ENCODE measurements at places on chromosomes 7 and 10. TPM values are rescaled to one million over a fixed set of nuclear protein-coding genes. Genes with fewer than 3 reads are reported as not detected.

DNA sequence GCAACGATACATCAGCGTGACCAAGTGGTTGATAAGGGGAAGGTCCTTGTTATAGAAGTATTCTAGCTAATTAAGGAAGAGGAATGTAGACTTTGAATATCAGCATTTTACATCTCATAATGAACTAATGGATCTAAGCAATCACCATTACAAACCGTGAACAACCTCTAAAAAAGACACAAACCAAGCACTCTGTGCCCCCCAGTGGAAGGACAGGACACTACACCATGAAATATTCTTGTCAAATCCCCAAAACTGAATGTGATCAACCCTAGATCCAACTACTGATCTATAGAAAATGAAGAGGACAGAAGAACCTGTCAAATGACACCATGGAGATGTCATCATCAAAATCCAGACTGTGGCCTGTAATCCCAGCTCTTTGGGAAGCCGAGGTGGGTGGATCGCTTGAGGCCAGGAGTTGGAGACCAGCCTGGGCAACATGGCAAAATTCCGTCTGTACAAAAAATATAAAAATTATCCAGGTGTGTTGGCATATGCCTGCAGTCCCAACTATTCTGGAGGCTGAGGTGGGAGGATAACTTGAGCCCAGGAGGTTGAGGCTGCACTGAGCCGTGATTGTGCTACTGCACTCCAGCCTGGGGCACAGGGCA is 111.3 kb upstream of the CARD11 start:
- no peak for DNase-seq

Gene LANCL2
- 19.8 TPM for polyA plus RNA-seq

DNA sequence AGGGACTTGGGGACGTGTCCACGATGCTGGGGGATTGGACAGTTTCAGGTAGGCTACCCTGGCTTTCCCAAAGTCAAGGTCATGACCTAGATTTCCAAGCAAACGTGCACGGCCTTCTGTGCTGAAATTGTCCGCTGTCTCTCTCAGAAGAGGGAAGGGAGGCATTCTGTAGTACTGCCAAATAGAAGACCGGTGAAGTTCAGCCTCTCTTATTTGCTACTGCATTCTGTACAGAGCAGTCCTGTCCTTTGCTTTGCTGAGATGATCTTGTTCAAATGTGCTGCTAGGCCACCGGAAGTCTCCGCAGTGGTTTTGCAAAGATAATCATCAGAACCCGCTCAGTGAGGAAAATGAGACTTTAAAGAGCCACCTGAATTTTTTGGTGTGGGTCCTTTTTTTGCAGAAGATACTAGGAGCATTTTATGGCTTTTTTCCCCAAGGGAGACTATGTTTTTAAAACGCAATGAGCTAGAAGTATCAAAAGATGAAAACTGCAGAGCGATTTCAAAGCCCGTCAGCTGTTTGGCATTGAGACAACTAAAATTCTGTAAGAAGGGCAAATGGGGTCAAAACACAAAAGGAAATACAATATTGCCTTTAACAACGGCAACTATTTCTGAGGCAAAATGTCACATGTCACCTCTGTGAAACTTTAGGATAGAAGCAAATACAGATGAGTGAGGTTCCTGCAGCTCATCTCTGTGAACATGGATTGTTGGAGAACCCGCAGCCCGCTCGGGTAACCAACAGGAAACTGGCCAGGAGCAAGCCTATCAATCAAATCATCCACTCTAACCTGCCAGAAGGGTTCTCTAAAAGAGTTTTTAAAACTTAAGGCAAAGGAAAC is 1.3 kb upstream of the NMT2 start:
- peak; percentile 49 for DNase-seq

DNA sequence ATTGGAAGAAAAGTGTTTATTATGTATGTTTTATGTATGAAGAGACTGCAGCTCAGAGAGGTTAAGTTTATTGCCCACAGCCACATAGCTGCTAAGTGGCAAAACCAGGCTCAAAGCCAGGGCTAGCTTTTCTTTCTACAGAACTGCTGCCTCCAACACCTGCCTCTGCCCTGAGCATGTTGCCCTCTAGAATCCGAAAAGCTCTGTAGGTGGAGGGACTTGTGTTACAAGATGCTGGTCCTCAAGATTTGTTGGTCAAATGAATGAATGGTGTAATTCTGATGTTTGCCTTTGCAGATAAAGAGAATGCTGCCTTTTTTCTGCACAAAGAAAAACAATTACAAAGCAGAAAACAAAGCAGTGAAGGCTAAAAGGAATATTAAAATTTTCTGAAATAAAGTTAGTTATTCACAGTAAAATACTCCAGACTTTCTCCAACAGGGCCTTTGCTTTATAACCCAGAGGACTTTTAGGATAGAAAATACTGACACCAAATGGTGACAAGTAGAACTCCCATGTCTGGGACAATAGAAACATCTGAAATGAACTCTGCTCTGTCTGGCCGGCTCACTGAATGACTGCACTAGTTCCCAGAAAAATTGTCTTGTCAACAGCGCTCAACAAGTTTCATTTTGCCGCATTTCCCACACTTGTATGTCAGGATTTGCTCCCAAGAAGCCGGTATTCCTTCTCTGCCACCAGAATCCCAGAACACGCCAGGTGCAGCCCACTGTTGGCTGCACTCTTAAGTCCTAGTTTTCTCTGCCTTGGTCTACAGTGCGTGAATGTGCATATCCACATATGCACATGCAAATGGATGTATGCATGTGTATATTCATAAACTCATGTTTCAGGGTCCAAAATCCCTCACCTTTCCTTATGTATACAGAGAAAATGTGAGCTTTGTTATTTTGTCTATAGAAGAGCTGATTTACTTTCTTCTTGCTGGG is 11.0 kb upstream of the DNTT start:
- peak; percentile 37 for DNase-seq

- peak; percentile 93 for DNase-seq
Measured at GRCh38 chr10:59536167-59537014, 173.3 kb downstream of the SLC16A9 start.

Gene RBAK
- 12.1 TPM for polyA plus RNA-seq

All from muscle of back (tissue), 13 donors.